Ureter (tissue), 1 donor: ENCODE measurements at places on chromosomes 1 and 21. TPM values are rescaled to one million over a fixed set of nuclear protein-coding genes. Genes with fewer than 3 reads are reported as not detected.

Gene CHIA
- total RNA-seq = not detected

DNA sequence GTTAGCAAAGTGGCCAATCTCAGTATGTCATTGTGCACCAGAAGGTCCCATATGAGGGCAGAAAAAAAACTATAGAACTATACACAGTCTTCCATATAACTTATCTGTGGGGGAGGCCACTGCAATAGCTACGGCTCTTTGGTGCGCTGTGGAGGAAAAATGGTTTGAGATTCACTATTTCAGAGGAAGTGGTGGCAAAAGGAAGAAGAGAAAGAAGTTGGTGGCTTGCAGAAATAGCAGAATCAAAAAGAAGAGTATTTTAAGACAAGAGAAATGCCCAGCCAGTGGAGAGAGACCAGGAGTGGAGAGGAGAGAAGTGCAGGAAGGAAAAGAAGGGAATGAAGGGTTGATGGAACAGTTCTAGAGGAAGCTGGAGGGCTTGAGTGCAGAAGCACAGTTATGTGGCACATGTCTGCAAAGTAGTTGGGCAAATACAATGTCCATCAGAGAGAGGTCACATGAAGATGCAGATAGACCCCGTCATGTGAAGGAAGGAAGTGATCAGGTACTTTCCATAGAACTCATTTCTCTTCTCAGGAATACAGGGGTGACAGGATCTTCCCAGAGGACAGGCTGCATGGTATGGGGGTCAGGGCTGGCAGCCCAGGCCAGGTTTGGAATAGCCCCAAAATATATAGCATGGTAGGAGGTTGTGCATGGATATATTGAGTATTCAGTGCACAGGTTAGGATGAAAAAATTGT is 64.6 kb downstream of the RUNX1 start:
- no peak for DNase-seq

GRCh38 chr1:208524925-208525324 is 280.7 kb upstream of the PLXNA2 start:
- no peak for DNase-seq

DNA sequence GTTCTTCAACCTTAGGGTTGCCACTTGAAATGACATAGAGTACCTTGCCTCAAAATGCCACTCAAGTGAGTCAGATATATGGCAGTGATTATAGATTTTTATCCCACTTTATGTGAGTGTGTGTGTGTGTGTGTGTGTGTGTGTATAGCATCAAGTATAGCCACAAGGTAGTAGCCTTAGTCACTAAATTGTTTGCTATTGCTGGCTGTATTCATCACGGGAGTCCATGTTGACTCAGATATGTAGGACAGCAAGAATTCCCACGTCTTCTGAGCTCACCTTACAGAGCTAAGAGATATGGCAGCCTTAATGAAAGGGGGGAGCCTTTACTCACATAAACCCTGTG is 9.3 kb downstream of the ETS2 start:
- no peak for DNase-seq
